Esophagus muscularis mucosa (tissue), 4 donors: ENCODE measurements at places on chromosomes 5 and 9.

GRCh38 chr9:83067579-83067978, 4.6 kb upstream of the RASEF start:
- no peak for DNase-seq

GRCh38 chr5:119032656-119033055, 38.2 kb upstream of the DMXL1 start:
- no peak for DNase-seq

GRCh38 chr9:8224381-8224801, 424.8 kb upstream of the DMAC1 start:
- no peak for DNase-seq

DNA sequence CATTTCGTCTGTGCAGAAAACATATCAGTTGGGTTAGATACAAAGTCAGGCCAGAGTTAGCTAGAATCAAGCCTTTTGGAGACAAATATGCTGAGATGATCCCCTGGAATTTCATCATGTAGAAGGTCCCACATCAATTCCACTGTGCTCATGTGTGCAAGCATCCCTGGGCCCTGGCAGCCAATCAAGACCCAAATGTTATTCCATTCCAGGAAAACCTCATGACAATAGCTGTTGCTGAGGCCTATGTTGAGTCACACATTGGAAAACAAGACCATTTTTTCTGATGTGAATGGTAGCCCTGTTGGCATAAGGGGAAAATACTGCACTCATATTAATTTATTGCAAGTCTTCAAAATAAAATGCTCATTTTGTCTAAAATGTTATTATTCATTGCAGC, 11.5 kb downstream of the SPOCK1 start:
- no peak for DNase-seq

- peak; percentile 39 for DNase-seq
These were observed 59.5 kb downstream of the TMEM174 start for GRCh38 chr5:73232266-73233041.

GRCh38 chr9:90872835-90873294, 71.2 kb downstream of the SYK start:
- DNase-seq, result no peak

DNA sequence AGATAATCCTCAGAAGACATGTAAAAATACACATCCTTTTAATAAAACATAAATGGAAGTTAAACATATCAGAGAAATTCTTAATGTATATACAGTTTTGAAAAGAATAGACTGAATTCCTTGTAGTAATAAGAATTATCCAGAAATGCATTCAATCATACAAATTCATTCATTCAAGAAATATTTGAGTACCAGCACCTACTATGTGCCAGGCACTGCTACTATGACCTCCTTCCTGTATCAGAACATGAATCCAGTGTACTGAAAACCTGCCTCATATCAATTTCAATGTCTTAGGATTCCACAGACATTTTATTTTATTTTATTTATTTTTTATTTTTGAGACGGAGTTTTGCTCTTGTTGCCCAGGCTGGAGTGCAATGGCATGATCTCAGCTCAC, 13.3 kb downstream of the PRKAA1 start:
- no peak for DNase-seq

- DNase-seq, result no peak
These were observed 24.7 kb downstream of the NTRK2 start for GRCh38 chr9:84694248-84694647.

DNA sequence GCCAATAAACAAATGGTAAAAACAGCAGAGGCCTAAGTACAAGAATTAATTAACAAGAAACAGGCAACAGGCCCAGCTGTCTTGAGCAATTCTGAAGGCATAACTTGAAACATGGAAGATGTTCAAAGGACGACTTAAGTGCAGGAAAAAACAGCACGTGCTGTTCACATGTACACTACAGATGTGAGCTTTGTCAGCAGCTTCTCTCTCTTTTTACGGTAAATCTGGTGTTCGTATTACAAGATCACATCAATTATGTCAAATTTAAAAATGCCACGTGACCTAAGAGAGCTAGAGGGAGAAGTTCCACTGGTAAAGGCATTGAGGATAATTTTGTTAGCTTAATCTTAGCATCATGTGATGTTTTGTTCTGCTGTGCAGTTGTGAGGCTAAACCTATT, 281.1 kb downstream of the PSAT1 start:
- DNase-seq, result no peak

DNA sequence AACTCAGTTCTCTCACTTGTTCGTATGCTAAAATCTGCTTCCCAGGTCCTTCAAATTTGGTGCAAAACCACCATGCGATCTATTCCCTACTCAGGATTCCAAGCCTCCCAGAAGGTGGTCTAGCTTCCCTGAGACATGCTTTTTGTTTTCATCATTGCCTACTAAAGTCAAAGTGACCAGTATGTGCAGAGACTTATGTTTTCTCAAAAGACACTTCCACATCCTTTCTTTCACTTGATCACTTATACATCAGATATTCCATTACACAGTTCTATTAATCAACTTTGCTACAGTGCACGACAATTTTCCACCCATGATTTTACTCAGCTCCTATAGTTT, 242.1 kb downstream of the PAPPA start:
- DNase-seq, result no peak

- DNase-seq, result no peak
These were observed 188.7 kb downstream of the HSPA4 start for GRCh38 chr5:133240425-133241091.

GRCh38 chr5:89190515-89191265, 307.7 kb upstream of the MEF2C start:
- DNase-seq, result no peak

DNA sequence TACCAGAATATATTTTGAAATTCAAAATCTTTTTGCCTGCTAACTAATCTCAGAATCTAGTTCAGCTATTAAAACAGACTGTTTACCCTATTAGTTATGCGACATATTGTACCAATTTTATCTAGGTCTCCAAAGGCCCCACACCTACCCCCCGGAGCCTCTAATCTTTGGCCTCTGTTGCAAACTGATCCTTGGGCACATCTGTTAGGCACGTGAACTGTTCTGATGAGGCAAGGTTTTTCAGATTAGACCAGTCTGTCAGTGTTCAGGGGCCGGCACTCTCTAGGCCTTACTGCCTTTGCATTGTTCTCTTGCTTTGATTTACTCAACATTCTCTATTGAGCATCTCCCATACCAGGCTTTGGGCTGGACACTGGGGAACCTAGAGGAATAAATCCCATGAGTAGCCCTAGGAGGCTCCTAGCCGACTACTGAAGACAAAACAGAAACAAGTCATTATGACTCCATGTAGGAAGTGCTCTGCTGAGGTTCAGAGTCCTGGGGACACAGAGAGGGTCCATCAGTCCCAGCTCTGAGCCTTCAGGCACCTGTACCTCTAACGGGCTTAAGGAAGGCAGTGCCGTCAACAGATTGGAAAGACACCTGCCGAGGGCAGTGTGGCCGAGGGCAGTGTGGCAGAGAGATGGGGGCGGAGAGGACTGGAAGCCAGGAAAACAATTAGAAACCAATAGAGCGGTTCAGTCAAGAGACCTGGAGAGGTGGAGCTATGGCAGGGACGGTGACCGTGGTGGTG, 245.1 kb downstream of the AOPEP start:
- no peak for DNase-seq

DNA sequence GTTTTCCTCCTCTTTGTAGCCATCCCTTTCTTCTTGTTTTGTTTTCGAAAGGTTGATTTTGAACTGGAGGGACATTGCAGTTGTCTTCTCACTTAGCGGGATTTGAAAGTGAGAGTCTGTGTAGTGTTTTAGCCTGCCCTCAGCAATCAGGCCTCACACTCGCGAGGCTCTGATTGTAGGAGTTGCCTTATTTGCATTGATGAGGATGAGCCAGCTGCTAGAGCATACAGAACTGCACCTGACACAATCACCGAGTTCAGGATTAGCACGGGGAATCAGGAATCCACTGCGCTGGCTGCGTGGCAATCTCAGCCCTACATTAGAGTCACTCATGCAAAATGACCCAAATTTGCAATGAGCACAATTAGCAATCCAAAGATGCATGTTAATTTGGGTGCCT, 122.5 kb upstream of the TMEM161B start:
- DNase-seq, result no peak

DNA sequence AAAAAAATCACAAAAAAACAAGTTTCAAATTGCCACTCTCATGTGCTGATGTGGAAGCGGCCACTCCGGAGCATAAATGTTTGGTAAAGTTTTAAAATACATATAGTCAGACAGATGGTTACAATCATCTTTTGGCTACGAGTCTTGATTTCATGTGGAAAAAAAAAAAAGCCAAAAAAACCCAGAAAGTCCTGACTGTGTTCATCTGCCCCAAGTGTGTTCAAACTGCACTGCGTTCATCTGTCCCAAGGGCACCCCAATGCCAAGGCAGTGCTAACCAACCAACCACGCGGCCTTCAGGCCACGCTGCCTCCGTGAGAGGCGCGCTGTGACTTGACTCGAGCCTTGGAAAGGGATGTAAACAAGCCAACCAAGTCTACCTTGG, 127.1 kb downstream of the MYO10 start:
- no peak for DNase-seq

- no peak for DNase-seq
These were observed 5.0 kb upstream of the C5orf24 start for GRCh38 chr5:134840811-134841210.

DNA sequence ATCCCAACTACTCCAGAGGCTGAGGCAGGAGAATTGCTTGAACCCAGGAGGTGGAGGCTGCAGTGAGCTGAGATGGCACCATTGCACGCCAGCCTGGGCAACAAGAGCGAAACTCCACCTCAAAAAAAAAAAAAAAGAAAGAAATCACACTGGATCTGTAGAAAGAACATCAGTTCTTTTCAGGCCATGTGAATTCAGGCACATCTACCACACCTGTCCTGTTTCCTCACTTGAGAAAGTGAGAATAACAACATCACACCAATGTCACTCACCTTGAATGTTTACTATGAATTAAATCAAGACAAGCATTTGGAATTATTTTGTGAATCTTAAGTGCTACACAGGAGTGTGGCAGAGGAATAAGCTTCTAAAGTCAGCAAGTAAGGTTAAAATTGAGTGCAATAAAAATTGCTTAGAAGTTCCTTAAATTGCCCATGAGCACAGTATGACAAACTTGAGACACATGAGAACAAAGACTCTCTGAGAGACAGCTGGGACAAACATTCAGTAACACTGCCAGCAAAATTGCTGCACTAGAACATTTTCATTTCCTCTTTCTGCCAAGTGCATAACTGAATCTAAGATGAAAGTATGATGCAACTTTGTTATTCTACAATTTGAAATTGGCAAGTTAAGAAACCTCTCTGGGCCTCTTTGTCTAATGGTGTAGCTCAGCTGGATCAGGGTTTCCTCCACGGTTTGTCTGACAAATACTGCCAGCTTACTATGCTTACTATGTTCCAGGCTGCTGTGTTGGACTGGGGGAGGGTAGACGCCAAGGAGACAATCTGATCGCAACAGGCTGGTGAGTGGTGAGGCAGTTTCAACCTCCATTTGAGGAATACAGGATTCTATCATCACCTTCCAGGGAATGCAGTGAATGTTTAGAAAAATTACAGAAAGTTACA, 1.9 kb upstream of the RIC1 start:
- no peak for DNase-seq

DNA sequence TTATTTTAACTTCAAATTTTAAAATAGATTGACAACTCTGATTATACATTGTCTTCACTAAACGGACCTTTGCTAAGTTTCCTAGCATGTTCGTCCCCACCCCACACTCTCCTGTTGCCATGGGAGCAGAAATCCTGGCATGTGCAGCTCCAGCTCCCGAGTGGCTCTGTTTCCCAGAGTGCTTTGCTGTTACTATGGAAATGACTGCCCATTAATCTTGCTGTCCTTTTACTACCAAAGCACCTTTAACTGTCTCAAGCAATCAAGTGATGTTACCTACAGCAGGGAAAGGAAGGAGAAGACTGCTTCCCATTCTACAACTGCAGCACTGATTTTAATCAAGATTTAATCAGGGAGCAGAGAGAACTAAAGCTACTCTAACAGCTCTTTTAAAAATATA, 212.0 kb upstream of the KIF2A start:
- DNase-seq, result no peak

GRCh38 chr5:56060276-56061110, 65.7 kb upstream of the IL6ST start:
- no peak for DNase-seq

GRCh38 chr5:170640731-170641588, 137.1 kb downstream of the KCNIP1 start:
- DNase-seq, result no peak

DNA sequence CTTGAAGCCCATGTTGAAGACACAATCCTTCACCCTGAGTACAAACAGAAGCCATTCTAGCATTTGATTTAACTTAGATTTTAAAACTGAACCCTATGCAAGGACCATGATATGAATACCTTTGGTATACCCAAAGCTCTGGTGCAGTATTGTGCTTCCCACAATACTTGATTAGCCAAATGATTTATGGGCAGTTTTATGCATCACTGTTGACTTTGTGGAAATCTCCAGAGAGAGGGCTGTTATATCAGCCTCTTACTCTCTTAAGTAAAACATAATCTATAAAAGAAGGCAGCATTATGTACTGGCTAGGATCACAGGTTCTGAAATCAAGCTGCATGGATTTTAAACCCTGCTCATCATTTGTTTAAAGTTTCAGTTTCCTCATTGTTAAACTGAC, 762.8 kb downstream of the EFNA5 start:
- no peak for DNase-seq

DNA sequence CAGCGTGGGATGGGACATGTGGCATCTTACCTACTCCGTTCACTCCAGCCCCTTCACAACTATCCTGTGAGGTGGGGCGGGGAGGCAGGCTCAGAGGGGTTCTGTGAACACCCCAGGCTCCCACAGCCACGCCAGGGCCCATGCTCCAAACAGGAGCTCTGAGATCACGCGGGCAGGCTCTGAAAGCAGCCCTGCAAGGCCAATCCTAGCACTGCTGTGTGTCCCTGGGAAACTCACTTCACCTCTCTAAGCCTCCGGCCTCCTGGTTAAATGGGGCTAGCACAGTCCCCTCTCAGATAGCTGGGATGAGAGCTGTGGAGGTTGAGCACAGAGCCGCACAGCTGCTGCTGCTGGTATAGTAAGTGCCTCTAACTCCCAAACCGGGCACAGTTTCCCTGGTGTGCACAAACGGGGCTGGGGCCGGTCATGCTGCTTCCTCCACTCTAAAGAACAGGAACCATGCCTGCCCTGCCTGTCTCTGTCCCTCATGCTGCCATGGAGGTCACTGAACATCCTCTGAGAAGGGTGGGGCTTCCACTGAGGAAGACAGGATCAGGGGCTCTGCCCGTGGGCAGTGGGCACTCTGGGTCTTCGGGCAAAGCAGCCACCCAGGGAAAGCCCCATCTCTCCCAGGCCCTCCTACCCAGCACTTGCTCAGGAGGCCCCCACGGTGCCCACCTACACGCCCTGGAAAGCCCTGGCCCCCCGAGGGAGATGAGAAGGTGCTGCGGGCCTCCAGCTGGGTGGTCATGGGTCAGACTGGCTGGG, 13.0 kb upstream of the ASS1 start:
- no peak for DNase-seq

GRCh38 chr9:87886933-87887505, 4.3 kb downstream of the SPATA31E1 start:
- peak; percentile 82 for DNase-seq

DNA sequence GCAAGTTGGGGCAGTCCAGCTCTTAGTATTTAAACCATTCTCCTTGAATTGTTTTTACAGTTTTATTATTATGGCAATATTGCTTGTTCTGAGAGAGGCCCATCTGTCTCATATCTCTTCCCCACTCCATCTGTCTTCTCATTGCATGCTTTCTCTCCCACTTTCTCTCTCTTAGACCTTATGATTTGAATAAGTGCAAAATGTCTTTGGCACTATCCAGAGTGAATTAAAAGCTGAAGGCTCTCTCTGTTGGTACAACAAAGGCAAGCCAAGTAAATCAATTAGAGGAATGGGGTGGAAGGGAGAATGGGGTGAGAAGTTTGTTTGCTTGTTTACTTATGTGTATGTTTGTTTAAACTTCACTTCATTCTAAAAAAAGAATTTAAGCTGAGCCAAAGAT, 195.3 kb upstream of the RFX3 start:
- no peak for DNase-seq
